HT1080 (cell line): ENCODE measurements at places on chromosomes 1 and 21. TPM values are rescaled to one million over a fixed set of nuclear protein-coding genes. Genes with fewer than 3 reads are reported as not detected.

DNA sequence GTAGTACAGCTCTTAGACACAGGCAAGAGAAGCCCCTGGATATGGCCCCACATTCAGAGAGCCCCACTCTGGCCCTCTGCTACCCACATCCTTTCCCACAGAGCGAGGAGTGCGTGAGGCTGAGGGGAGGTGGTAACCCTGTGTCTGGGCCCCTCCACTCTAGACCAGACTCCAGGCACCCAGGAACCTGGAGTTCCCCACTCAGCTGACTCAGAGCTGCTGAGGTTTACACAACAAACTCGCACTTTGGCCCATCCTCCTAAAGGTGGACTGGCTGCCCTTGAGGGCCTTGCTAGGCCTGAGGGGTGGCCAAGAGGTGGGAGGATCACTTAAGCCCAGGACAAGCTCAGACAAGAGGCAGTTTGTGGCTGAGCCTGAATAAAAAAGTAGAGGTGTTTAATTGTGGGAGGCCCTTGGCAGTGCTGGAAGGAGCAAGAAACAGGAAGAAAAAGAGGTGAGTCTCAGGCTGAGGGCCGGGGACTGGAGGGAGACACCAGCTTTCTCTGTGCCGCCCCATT lies 10.7 kb downstream of the MR1 start:
- DNase-seq, result no peak

- DNase-seq, result peak; percentile 28
These were observed 62.6 kb upstream of the SPAG17 start for GRCh38 chr1:118247593-118247992.

DNA sequence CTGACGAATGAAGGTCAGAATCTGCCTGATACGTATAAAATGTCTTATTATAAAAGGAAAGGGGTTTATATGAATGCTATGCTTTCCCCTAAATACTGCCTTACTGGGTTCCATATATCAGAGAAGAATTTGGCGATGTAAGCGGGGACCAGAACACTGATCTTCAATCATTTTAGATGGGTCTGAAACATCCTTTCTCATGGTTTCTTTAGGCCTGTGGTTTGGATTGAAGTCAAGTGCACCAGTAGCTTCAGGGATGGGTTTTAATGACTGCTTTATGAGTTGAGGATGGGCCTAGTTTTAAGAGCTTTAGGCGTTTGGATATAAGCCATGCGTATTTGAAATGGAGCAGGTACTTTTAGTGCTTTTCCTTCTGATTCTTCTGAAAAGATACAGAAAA lies 6.9 kb downstream of the FMN2 start:
- DNase-seq, result no peak

Gene CAMK1G
- total RNA-seq, result not detected in 2 replicates

DNA sequence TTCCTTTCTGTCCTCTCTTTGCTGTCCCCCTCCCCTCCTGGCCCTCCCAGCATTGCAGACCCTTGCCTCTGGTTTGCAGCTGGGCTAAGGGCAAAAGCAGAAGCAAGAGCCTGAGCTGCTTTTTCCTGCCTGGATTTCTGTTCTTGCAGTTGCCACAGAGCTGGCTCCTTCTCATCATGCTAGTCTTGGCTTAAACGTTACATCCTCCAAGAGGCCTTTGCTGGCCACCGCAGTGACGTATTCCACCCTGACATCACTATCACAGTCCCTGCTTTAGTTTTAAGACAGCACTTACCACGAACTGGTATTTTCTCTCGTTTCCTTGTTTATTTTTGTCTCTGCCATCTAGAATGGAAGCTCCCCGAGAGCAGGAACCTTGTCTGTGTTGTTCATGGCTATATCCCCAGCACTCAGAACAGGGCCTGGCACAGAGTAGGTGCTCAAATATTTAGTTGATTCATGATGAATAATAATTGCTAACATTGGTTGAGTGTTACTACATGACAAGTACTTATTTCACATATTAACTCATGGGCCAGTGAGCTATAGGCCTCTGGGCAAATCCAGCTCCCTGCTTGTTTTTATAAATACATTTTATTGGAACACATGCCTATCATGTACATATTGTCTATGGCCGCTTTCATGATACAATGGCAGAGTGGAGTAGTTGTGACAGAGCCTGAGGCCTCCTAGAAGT lies 13.2 kb upstream of the CSF1 start:
- DNase-seq, result no peak

DNA sequence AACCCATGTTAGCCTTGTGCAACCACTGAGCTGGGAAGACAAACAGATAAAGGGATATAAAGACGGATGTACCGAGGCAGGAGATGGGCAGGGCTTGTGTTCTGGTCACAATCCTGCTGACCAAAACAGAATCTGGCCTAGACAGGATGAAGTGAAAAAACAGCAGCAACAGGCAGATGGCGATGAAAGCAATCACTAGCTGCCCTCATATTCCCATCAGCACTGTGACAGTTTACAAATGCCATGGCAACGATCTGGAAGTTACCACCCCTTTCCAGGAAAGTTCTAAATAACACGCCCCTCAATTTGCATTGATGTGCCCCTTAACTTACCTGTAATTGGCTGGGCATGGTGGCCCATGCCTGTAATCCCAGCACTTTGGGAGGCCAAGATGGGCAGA lies 40.6 kb upstream of the CD46 start:
- DNase-seq, result peak; percentile 39

Gene PAQR6
- total RNA-seq, result 0.40 and 0.47 TPM in 2 replicates

GRCh38 chr1:14424325-14425002 lies 174.0 kb upstream of the KAZN start:
- DNase-seq, result no peak

DNA sequence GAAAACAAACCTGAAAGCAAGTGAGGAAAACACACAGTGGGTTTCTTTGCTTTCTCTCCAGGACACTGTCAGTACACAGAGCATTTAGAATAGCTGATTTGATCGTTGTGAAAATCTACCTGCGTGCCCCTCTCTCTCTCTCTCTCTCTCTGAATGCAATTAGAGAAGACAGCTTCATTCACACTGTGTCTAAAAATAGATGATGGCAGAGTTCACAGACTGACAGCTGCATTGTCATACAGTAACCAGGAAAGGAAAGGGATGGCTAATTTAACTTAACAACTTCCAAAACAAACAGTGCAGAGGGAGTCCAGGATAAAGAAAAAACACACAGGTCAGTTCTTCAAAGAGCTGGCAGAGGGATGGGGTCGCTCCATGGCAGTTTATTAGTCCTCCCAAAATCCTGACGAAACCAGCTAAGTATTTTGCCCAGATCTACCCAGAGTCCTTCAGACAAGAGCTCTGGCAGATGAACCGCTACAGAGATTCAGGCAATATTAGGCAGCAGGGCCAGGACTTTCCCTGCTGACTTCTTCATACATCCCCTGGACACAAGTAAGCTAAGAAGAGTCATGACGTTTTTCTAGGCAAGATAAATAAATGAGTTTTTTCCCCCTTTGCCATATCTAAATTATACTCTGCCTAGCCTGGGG lies 58.9 kb downstream of the WLS start:
- no peak for DNase-seq

DNA sequence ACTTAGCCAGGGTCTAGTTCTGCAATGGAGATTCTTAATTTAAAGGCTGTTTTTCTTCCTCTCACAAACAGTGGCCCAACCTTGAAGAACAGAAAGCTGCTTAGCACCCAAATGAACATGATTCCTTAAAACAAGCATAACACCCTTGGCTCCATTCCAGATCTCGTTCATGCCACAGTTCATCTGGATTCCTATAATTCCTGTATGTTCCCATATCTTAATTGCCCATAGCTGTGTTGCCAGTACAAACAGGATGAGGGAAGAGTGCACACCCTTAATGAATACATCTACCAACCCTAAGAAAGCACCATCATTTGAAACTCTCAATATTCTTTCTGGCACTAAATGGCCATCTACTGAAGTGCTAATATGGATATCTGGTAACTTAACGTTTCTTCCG lies 45.5 kb downstream of the TGFB2 start:
- no peak for DNase-seq

- DNase-seq, result no peak
These were observed 34.9 kb downstream of the SSBP3 start for GRCh38 chr1:54371038-54371941.

Gene C1orf226
- 0.84 and 1.3 TPM in 2 replicates for total RNA-seq

Gene ZBTB8A
- total RNA-seq, result 1.9 and 3.1 TPM in 2 replicates

Gene TRIM45
- 2.0 and 3.7 TPM in 2 replicates for total RNA-seq

Gene PCAT6
- not detected in 2 replicates for total RNA-seq

DNA sequence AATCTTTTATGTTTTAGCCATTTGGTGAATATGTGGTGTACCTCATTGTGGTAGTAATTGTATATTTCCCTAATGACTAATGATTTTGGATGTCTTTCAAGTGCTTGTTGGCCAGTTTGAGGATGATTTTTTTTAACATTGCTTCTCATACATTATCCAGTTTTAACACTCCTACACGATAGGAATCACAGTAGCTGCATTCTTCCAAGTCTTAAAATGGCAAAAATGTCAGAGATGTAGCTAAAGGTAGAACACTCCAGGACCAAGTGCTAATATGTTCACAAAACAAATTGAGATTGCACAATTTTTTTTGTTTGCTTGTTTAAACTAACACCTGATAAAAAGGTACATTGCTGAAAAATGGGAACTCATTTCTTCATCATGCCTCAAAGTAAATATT lies 11.7 kb downstream of the USP25 start:
- DNase-seq, result peak; percentile 44

GRCh38 chr1:89652373-89652772 lies 19.5 kb downstream of the LRRC8C start:
- no peak for DNase-seq

GRCh38 chr1:208007319-208007937 lies 96.5 kb upstream of the CD34 start:
- no peak for DNase-seq

- DNase-seq, result no peak
These were observed 2.9 kb upstream of the CLSTN1 start for GRCh38 chr1:9826616-9827015.

GRCh38 chr1:69451196-69451595 lies 116.5 kb upstream of the LRRC7 start:
- no peak for DNase-seq

Gene SPATA45
- not detected in 2 replicates for total RNA-seq

DNA sequence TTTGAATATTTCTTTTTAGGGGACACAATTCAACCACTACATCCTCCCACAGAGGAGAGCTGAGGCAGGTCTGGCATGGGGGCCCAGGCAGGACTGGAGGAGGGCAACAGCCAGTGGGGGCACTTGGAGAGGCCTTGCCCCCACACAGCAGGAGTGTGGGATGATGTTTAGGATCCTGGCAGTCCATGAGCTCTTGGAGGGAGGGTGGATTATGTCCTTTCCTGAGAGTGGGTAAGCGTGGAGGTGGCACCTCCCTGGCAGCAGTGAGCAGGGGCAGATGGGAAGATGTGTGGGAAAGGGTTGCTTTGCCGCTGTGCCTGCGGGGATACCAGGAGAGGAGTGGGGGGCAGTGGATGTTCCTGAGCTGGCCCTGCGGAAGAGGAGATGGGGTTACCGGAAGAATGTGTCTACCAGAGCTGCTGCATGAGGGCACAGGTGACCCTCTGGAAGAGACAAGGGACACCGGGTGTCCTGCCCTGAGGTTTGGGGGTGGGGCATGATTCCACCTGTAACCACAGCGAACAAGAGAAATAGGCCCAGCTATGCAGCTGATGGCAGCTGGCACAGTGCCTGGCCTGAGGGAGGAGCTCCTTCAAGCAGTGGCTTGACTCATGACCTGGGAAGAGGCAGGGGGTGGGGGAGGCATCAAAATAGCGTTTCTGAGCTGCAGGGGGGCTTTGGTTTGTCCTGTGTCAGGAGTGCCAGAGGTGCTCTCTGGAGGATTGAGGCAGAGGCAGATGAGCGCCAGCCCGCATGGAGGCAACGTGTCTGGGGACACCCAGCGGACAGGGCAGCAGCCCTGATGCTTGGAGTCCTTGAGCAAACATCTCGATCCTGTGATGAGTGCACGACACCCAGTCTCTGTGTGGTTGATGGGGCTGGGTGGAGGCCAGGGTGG lies 123.9 kb upstream of the TMPRSS2 start:
- DNase-seq, result peak; percentile 52

Gene RGS1
- total RNA-seq, result not detected in 2 replicates

Gene FCRL1
- not detected in 2 replicates for total RNA-seq

DNA sequence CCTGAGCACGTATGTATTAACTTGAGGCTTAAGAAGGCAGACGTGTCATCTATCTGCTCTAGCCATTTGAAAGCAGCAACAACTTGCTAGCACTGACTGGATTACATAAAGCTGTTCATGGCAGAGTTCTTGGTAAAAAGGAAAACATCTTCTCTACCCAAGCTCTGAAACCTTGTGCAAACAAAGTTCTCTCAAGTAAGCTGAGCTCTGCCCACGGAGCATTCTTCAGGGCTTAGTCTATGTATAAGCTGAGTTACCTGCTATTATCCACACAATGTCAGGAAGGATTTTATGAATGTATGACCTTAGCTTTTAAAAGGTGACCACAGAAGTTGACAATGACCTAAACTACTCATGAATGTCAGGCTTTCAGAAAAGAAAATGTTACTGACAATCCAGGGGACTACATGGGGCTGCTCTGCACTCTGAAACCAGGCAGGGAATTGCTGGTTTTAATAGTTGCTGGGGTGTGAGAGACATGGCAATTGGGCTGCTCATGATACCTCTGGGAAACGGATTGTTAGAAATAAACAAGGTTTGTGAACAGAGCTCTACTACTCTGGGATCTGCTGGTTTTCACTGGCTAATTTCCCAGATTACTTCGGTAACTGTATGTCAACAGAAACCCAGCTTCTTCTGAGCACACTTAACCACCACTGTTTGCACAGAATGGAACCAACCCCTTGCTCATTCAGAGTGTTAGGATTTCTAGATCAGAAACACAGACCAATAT lies 29.6 kb upstream of the CCN1 start:
- DNase-seq, result peak; percentile 82

DNA sequence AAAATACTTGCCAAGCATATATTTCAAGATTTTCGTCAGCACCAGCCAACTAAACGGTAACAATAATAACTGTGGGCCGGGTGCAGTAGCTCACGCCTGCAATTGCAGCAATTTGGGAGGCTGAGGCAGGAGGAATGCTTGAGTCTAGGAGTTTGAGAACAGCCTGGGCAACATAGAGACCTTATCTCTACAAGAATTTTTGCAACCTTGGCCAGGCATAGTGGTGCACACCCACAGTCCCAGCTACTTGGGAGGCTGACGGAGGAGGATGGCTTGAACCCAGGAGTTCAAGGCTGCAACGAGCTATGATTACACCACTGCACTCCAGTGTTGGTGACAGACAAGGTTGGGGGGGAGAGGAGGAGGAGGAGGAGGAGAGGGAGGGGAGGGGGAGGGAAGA lies 145.0 kb upstream of the TIAM1 start:
- no peak for DNase-seq

- no peak for DNase-seq
These were observed at the start of gene TNFSF4 for GRCh38 chr1:173206816-173207568. TNFSF4 (minus strand) TSS chr1:173207331; CDS start chr1:173207176, 155 bp downstream.

- DNase-seq, result peak; percentile 57
These were observed 8.0 kb downstream of the RGL1 start for GRCh38 chr1:183812686-183813569.

- no peak for DNase-seq
These were observed 80.3 kb downstream of the KCNT2 start for GRCh38 chr1:196527919-196528318.
